AML-193 (cell line): ENCODE measurements at places on chromosomes 3 and 15.

DNA sequence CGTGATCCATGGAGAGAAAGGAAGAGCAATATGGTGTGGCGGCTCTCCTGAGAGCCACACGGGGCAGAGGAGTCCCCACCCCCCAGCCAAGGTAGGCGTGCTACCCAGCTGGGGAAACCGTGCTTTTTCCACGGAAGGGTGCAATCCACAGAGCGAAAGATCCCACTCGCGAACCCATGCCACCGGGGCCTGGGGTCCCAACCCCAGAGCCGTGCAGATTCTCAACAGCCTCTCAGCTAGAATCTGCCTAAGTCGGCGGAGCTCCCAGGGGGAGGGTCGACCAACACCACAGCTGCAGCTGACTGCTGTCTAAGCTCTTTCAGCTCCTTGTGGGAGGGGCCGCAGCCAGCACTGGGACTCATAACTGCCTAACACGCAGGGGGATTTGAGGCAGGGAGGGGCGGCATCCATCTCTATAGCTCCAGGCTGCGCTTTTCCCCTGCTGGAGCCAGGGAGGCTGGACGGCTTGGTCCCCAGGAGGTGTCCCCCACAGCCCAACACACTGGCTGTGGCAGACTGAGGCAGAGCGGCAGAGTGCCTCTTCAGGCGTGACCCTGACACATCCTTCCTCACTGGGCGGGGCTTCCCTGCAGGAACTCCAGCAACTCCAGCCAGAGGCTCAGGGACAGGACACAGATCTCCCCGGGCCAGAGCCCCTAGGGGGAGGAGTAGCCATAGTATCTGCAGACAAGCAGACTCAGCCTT is 107.6 kb upstream of the ZBTB20 start:
- DNase-seq, result no peak

DNA sequence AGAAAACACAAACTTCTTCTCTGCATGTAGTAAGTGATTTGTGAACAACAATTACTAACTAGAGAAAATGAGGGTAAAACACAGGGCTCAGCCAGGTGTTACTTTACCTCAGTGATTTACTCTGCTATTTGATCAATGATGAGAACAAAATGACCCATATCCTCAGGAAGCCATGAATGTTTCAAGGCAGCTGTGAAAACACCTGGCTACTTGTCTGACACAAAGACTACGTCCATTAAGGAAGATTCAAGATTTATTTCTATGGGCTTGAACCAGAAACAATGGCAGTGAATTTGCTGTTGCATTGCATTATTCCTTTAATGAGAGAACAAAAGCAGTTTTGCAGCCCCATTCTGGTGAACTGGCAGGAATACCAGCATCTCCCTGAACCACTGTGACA is 374.6 kb upstream of the ARL6 start:
- no peak for DNase-seq

DNA sequence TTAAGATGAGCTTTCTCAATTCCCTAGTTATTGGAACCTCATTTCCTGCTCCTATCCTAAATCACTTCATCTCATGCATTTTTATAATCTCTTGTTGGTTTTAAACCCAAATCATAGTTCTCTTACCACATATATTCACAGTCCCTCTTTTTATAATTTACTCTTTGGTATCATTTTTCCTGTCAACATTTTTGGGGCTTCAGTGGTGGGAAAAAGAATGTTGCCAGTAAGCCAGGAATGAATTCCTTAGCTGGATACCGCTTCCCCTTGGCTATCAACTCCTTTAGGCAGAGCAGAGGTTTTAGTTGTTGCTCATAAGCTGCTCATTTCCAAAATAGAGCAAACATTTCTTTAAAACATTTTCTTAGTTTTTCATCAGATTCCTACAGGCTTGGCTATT is 112.3 kb downstream of the GALK2 start:
- no peak for DNase-seq

DNA sequence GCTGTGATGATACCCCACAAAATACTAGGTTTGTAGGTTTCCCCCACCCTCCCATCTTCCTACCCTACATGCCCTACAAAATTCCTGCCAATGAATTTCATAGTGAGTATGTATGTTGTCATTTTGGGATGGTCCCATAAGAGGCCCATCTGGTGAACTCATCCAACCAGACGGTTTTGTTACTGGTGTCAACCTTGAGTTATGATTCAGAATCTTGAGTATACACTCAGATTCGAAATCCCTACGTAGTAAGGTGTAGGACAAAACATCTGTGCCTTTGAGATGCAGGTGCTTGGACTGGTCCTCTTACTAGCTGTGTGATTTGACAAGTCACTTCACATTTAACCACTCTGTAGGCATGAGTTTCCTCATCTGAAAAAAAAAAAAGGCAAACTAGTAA is 3.6 kb downstream of the SIAH2 start:
- DNase-seq, result peak; percentile 15

DNA sequence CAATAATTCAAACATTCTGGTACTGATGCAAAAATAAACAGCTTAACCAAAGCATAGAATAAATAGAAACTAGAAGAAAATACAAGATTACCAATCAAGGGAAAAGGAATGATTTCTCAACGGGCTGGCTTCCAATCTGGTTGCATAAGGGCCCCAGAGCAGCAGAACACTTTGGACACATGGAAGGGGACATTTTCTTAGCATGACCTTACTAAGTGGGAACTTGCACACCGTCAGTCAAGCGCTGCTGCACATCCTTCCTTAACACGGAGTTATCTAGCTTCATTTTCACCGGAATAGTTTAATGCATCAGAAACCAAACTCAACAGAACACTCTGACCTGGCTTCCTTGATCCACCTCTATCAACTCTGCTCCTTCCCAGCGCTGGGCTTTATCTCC is 388.5 kb downstream of the VPS13C start:
- no peak for DNase-seq

GRCh38 chr15:47383102-47383501 is 334.2 kb upstream of the SEMA6D start:
- no peak for DNase-seq
